ENCODE measurements at places on chromosomes 7 and 10.

GRCh38 chr10:100307684-100308083, 21.2 kb upstream of the BLOC1S2 start:
- DNase-seq: no peak

DNA sequence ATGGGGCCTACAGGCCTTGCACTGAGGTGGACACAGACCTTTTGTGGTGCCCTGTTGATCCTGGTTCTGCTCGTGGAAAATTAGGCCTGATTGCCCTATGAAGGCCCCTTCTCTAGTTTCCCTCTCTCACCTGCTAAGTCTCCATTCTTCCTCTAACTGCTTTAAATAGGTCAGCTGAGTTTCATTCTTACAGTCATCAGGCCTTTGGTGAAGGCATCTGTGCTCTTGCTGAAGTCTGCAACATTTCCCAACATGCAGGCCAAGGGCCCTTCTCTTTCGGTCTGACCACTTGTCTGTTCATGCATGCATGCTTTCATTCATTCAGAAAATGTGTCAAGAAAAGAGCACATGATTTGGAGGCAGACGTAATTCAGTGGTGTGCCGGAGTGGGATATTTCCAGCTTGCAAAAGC, 244.0 kb downstream of the BUB3 start:
- DNase-seq: no peak

GRCh38 chr7:130901209-130901783, 167.3 kb upstream of the KLF14 start:
- DNase-seq: no peak

GRCh38 chr10:31581741-31582323, 262.8 kb downstream of the ZEB1 start:
- no peak for DNase-seq

DNA sequence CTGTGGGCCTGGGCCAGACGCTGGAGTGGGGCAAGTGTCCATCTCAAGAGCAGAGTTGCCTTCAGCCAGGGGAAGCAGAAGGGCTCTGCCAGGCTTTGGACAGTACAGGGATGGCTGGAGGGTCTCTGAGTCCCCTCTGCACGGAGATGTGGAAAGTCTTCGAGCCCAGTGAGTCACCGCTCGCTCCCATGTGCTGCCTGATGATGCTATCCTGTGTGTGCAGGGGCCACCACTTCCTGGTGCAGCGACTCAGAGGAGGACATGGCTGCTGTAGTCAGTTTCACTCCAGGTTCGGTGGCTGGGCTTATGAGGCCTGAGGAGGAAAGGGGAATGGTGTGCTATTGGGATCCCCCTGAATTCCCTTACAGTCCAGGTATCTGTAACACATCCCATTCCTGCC, 6.0 kb downstream of the ADCYAP1R1 start:
- DNase-seq: no peak

DNA sequence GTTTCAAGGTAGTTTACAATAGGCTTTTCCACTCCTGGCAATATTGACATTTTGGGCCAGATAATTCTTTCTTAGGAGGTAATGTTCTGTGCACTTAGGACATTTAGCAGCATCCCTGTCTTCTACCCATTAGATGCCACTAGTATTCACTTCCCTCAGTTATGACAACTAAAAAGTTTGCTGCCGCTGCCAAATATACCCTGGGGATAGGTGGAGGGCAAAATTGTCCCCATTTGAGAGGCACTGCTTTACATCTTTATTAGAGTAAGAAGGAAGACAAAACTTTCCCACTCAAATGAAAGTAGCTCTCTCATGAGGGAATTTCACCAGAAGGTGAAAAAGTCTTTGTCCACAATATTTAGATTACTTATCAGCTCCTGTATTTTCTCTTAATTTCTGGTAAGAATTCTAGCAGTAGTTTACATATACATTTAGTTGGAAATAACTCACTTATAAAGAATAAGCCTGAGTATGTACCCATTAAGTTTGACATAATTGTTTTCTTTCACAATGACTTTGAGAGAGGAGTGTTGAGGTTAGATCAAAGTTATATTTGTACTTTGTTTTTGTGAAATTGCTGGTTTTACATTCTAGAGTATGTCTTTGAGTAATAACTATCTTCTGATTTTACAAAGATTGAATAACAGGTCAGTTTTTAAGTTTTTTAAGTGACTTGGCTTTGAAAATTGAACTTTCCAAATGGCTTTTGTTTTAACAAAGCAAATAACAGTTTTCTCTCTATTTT, 46.0 kb downstream of the HELLS start:
- no peak for DNase-seq

DNA sequence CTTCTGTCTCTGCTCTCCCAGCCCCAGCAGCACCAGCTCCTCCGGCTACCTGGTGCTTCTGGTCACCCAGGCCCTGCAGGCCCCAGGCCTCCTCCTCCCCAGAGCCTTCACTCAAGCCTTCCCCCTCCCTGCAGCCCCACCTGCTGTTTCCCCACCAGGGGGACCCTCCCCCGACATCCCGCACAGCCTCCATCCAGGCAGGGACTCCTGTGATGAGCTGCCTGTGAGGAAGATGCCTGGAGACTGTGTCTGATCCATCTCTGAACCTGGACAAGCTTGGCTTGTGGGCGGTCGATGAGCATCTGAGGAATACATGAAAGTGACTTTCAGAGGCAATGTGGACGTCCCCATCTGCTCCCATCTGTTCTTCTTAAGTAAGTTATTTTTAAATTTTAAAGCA, 45.0 kb downstream of the RAMP3 start:
- no peak for DNase-seq

DNA sequence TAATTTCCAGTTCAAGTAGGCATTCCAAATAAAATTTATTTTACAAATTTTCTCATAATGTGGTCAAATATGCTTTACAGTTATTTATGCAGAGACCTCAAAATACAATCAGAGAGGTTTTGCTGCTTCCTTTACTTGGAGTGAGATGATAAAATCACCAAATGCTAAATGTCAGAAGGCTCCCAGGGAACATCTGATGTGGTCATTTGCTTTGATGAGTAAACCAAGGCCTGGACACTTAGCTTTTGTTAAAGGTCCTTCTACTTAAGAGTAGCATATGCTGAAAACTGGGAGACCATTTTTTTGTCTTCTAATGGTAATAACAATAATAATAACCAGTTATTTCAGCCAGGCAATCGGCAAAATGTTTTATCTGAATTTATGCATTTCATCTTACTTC, 60.6 kb upstream of the AKR1E2 start:
- DNase-seq: no peak

DNA sequence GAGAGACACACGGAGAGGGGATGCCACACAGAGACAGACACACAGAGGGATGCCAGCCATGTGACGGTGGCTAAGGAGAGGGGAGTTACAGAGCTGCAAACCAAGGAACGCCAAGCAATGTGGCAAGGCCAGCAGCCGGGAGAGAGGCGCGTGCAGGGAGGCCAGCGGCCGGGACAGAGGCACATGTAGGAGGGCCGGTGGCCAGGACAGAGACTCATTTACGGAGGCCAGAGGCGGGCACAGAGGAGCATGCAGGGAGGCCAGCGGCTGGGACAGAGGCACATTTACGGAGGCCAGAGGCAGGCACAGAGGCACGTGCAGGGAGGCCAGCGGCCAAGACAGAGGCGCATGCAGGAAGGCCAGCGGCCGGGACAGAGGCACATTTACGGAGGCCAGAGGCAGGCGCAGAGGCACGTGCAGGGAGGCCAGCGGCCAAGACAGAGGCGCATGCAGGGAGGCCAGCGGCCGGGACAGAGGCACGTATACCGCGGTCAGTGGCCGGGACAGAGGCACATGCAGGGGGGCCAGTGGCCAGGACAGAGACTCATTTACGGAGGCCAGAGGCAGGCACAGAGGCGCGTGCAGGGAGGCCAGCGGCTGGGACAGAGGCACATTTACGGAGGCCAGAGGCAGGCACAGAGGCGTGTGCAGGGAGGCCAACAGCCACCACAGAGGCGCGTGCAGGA, 40.4 kb downstream of the INSIG1 start:
- DNase-seq: no peak

DNA sequence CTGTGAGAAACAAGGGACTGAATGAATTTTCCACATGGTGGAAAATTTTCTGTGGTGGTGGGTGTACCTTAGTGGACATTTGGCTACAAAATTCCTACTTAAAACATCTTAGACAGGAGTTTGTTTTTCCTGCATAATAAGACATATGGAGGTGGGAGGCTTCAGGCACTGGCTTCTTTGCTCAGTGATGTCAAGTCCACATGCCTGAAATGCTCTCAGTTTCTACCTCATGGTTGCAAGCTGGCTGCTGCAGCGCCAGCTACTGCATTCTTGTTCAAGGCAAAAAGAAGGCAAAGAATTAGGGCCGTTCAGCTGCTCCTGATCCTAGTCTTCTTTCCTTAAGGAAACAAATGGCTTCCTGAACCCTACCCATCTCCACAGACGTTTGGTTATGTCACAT, 99.9 kb upstream of the FAM204A start:
- DNase-seq: no peak

DNA sequence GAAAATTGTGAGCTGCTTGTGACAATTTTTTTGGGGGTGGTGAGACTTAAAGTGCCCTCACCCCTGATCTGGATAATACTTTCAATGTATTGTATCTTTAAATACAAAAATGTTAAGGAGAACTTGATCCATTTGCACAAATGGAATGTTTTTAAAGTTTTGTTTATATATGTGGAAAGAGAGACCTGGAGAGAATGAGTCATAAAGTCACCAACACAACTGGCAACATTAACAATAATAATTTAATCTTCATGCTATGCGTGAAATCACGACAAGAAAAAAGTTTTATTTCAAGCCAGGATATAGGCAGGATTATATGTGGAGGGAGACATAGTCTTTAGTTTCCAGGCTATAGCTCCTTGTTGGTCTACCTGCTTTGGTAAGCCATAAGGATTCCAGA, 537.5 kb downstream of the GPAM start:
- DNase-seq: no peak

DNA sequence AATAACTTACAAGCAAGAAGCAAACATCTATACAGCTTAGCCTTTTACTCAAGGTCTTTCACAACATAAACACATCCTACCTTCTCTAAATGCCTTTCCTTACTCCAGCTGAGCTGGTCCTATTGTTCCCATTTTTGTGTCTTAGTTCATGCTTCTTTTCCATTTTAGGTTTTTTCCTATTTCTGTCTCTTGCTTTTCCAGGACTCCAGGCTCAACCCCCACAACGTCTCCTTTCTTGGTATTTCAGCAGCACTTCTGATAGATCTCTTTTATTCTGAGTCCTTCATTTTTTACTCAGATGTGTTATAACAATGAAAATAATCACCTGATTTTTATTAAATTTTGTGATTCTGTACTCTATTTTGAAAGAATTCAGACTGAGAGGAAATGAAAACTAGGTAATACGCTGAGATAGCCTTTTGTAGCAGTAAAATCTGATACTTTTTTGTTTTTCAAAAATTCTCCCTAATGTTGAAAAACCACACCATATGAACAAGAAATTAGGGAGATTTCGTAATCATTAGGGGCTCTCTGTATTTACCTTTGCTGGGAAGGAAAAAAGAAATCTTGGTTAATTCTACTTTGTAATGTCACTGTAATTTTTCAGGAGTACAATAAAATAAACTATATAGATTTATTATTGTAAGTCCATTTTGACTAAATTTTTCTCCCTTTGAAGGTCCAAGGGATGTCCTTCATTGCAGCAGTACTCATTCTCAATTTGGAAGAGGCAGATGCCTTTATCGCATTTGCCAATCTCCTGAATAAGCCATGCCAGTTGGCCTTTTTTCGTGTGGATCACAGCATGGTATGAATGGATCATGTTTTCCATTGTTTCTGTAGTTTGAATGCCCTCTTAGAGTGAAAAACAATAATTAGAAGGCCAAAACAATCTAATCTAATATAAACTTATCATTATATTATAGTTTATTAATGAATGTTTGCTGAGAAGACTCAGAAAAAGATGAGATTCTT, 24.0 kb upstream of the HELLS start:
- no peak for DNase-seq

DNA sequence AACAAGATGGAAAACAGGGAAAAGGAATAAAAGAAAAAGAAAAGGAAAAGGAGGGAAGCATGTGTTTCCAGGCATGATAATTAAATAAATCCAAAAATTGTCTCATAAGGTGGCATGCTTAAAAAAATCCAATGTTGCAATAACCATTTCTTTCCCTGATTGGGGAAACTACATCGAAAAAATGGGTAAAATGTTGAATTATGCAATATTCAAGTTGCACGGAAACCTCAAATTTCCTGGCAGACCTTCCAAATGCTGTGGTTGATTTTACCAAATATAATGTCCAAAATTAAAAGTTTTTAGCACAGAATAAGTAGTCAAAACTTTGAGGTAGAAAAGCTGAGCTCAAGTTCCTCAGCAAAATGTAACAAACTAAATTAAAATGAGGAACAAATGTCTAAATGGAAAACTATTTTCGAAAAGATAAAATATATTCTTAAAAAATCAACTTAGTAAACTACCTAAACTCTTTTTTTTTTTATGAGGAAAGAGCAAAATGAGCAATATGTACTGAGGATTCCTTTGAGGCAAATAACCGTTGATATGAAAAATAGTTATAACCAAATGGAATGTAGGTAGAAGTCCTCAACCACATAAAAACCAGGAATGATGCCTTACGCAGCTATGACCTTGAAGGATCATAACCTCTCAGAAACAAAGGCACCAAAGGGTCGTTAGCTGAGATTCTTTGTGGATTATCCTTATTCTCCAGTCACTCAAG, 52.6 kb downstream of the MACC1 start:
- no peak for DNase-seq

GRCh38 chr7:105178928-105179541, 165.0 kb downstream of the KMT2E start:
- DNase-seq: no peak

Data from dorsolateral prefrontal cortex (tissue), 122 donors.